ENCODE measurements at places on chromosomes 2 and 18. TPM values are rescaled to one million over a fixed set of nuclear protein-coding genes. Genes with fewer than 3 reads are reported as not detected.

DNA sequence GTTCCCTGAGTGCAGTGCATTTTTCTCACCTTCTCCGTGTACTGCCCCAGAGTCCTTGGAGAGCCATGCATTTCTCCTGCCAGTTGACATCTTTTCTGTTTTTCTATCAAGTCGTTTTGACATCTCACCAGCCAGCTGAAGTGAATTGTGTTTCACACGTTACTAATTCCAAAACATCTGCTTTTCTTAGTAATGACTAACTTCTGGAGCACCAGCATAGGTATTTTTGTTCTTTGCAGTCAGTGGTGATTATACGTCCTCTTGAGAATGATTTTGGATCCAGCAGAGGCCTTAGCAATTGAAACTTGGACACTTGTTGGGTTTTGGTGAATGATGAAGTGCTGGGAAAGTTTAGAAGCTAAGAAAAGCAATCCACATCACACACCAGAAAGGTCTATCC is 112.5 kb downstream of the PIK3C3 start:
- no peak for DNase-seq
- peaks cover 80% of the 10 kb centered on the region for H3K36me3 ChIP-seq

- H3K27ac ChIP-seq, result no peak overlapping the region
- H3K4me3 ChIP-seq, result no peak overlapping the region
- H3K4me1 ChIP-seq, result no peaks in the 10 kb centered on the region
- DNase-seq, result no peak
- no peaks in the 10 kb centered on the region for H3K36me3 ChIP-seq
These were observed 222.7 kb upstream of the EPAS1 start for GRCh38 chr2:46074501-46074900.

GRCh38 chr2:195367809-195368208 is 289.2 kb upstream of the SLC39A10 start:
- DNase-seq, result no peak
- H3K4me3 ChIP-seq, result no peak overlapping the region
- H3K27me3 ChIP-seq, result no peaks in the 10 kb centered on the region
- no peaks in the 10 kb centered on the region for H3K36me3 ChIP-seq
- no peaks in the 10 kb centered on the region for H3K4me1 ChIP-seq

The HOXD12 gene
- not detected for total RNA-seq

The KCNJ13 gene
- total RNA-seq, result not detected

The ZNF385B gene
- total RNA-seq, result 0.44 TPM

The GKN2 gene
- not detected for total RNA-seq
